Fibroblast of villous mesenchyme (primary cell): ENCODE measurements at places on chromosomes 4 and X.

- no peak for DNase-seq
Observed at GRCh38 chrX:72048510-72049455, 82.9 kb downstream of the RTL5 start.

DNA sequence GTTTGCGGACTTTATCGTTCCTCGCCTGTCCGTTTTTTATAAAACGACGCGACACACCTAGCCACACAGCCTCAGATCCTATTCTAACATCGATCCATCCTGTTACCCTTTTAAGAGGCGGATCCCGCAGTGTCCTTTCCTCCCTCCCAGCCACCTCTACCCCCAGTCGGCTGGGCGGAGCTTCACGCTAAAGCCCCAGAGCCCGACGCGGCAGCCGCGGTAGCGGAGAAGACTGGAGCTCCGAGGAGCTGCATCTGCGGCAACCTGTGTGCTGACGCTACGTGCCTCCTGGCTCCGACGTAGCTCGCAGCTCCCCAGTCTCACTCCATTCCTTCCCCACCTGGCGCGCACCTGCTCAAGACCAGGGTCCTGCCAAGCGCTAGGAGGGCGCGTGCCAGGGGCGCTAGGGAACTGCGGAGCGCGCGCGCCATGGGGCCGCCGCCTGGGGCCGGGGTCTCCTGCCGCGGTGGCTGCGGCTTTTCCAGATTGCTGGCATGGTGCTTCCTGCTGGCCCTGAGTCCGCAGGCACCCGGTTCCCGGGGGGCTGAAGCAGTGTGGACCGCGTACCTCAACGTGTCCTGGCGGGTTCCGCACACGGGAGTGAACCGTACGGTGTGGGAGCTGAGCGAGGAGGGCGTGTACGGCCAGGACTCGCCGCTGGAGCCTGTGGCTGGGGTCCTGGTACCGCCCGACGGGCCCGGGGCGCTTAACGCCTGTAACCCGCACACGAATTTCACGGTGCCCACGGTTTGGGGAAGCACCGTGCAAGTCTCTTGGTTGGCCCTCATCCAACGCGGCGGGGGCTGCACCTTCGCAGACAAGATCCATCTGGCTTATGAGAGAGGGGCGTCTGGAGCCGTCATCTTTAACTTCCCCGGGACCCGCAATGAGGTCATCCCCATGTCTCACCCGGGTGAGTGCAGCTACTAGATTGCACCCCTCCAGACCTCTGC, at the start of gene RNF128:
TSS of gene RNF128 (plus strand) at position 217 of the 953 bp plus-strand sequence. CDS start at position 430, 213 bp downstream.
- no peak for DNase-seq

DNA sequence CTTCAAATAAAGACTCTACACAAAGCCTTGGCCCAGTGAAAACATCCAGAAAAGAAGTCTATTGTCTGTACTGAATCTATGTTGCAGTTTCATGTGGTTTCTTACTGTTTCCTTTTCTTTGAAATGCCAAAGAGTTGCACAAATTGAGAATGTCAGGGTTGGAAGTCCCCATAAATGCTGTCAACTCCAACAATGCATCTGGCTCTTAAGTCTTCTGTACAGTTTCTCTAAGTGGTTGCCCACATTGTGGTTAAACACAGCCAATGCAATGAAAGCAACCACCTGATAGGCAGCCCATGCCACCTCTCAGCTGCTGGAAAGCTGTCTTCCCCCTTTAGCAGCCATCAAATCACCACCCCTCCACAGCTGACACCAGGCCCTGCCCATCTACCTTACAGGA, 67.2 kb upstream of the C1GALT1C1 start:
- DNase-seq, result no peak

- peak; percentile 12 for DNase-seq
Observed at GRCh38 chrX:114798907-114799306, 215.0 kb downstream of the HTR2C start.

DNA sequence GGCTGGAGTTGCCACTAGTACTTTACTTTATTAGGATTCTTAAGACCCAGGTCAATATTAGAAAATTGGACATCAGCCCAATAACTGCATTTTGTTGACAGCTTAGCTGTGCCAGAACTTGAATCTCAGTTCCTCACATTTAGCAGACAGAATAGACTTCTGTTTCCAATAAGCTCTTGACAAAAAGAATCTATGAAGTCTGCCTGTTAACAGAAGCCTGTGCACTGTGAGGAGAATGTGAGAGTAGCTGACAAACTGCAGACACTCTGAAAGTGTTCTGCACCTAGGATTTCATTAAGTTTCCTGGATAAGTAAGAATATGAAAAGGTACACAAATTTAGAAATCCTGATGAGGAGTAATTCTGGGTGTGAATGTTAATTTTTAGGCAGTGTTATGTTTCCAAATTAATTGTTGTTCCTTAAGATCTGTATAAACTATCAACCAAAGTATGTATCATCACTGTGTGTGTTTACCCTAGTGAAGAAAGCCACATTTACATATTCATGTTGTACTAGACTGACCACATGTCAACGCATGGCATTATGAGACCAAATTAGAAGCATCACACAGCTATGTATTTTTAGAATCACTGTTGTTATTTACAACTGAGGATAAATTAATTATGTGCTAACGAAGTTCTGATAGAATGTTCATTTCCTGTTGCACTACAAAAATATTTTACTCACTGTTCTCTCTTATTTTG, 756.4 kb upstream of the IGFBP7 start:
- no peak for DNase-seq

DNA sequence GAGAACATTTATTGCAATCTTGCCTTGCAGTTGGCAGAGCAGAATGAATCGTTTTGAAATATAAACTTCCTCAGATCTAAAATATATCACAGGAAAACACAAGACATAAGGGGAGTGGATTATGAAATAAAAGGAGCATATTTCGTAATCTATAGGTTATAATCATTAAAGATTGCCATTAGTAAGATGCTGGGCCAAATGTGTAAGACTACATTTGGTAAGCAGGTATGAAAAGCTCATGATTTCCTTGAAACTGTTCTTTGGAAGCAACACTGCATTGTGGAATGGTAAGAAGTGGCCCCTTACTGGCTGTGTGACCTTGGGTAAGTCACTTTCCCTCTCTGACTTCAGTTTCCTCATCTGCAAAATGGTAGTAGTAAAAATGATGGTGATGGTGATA, 68.3 kb downstream of the AFF2 start:
- DNase-seq, result no peak

DNA sequence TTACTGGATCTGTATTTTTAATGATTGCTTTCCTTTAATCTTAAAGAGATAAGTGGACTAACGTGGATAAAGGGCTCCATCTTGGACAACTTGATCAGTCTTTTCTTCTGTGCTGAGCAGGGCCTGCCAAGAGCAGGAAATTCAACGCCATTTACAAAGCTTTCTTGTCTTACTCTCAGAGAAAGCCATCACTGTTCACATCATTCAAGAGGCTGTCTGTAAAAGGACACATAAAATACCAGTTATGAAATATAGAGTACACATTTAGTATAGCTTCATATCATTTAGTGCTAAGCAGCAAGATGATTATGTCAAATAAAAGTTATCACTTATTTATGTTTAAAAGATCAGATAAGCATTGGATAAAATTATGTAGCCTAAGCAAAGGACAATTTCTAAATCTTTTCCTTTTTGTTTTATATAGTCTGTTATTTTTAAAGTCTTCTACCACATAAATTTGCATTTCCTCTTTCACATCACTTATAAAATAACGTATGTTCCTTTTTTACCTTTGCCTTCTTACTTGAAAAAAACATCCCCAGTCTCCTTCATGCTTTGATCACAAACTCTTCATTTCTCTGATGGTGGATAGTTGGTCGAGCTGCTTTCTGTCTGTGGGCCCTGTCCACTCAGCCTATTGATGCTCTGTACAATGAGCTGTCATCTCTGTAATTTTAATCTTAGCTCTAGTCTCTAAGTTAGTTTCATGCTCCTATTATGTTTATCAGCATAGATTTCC, 2.1 kb upstream of the CCNG2 start:
- DNase-seq, result no peak

GRCh38 chr4:80465736-80466135, 130.2 kb downstream of the CFAP299 start:
- peak; percentile 42 for DNase-seq

DNA sequence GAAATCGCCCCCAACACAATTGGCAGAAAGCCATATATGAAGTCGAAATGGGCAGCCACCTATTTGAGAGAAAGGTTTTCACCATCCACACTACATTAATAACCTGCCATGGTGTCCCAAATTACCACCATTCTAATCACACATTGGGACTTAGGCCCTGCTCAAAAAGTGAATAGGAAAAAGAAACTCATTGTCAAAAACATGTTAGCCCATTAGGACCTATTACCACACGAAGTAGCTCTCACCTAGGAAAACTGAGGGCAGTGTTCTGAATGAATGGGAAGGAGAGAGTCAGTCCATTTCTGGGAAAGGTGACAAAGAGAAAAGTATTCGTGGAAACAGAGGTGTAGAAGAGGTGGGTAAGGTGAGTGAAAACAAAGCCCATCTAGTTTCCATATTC, 60.8 kb downstream of the GPC3 start:
- DNase-seq, result no peak

- no peak for DNase-seq
Observed at GRCh38 chr4:3462321-3462789, 751 bp upstream of the DOK7 start.

GRCh38 chrX:119398587-119398973, 556 bp upstream of the SLC25A43 start:
- peak; percentile 55 for DNase-seq

DNA sequence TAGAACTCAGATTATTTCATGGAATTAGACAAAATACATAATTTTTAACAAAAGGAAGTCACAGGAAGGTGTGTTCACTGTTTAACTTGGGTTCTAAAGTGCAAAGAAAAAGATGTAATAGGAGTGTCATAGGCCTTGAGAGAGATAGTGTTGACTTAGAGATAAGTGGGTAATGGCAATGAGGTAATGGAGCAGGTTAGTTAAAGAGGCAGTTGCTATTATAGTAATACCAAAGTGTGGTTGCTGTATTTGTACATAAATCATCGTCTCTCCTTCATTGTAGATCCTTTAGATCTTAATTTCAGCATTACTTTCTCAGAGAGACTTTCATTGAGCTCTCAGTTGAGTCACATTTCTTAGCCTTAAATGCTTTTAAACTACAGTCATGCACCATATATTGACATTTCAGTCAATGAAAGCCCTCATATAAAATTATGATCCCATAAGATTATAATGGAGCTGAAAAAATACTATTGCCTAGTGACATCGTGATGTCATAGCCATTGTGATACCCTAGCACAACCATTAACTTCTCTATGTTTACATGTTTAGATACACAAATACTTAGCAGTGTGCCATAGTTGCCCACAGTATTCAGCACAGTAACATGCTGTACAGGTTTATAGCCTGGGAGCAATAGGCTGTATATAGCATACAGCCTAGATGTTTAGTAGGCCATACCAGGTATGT, 245.4 kb downstream of the ADGRL3 start:
- no peak for DNase-seq

DNA sequence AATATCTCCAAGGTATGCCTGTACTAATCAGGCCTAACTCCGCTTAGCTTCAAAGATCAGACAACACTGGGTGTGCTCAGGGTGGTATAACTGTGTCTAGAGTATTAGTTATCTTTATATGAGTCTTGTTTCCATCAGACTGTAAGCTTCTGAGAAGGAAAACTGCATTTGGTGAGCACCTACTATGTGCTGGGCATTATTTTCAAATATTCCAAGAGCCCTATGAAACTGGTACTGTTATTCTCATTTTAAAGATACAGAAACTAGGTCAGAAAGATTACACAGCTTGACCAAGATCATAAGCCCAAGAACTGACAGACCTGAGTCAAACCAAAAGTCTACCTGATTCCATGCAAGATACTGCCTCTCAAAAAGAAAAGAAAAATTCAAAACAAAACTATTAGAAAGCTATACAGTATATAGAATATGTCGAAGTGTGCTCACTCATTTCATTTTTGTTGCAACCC, 44.4 kb downstream of the LRBA start:
- no peak for DNase-seq

DNA sequence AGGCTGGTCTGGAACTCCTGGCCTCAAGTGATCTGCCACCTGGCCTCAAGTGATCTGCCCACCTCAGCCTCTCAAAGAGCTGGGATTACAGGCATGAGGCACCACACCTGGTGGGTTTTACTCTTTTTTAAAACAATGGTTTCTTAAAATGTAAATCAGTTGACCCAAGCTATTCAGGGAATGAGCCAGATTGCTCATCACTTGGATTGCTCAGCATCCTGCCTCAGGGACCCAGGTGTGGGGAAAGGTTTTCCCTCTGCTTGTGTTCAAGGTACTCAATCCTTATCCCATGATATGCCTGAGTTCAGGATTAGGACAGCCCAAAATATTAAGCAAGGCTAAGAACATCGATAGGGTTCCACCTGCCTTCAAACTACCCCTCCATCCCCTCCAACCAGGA, 67.4 kb downstream of the CHRNA9 start:
- DNase-seq, result no peak

DNA sequence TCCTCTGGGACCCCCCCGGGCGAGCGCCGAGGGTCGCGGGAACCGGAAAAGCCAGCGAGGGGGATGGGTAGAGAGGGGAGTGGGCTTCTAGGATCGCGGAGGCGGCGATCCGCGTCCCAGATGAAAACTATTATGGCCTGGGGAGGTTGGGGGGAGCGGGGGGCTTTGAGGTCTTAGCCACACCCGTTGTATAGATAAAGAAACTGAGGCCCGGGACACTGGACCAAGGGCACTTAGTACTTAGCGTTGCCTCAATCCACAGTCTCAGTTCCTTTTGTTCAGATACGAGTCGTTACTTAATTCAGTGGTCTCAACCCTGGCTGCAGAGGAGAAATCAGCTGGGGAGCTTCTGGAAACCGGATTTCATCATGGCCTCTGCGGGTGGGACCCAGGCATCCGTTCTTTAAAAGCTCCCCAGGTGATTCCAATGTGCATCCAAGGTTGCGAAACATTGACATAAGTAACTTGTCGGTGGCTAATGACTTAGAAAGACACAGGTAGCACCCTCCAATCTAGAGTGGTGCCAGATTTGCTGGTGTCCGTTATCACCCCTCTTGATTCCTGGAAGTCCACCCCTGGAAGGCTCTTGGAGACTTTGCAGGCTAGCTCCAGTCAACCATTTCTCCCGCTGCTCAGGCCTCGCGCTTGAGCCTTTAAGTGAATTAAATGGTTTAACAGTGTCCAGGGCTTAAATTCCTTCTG, 90.7 kb downstream of the GEMIN8 start:
- DNase-seq, result no peak

DNA sequence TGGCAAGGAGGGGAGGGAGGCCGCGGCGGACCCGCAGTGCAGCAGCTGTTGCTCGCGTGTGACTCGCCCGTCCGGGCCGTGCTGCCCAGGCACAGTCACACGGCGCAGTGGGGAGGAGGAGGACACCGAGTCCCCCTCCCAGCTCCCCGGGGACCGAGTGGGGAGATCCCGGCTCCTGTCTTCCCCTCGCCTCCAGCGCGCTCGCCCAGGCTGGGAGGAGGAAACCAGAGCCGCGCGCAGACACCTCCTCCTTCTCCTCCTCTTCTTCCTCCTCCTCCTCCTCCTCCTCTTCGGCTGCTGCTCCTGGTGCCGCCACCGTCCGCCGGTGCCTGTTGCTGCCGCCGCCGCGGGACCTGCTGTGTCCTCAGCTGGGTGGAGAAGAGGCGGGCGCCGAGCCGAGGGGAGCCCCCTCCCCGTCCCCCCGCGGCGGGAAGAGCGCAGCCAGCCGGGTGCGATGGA, at the start of gene TBC1D1:
TSS of gene TBC1D1 (plus strand) at position 284 of the 459 bp plus-strand sequence. CDS start 11,012 bp downstream, outside the sequence.
- no peak for DNase-seq

- no peak for DNase-seq
Observed at GRCh38 chr4:172986114-172986513, 182.5 kb upstream of the GALNT7 start.
